ENCODE measurements at places on chromosomes 16 and 17.

DNA sequence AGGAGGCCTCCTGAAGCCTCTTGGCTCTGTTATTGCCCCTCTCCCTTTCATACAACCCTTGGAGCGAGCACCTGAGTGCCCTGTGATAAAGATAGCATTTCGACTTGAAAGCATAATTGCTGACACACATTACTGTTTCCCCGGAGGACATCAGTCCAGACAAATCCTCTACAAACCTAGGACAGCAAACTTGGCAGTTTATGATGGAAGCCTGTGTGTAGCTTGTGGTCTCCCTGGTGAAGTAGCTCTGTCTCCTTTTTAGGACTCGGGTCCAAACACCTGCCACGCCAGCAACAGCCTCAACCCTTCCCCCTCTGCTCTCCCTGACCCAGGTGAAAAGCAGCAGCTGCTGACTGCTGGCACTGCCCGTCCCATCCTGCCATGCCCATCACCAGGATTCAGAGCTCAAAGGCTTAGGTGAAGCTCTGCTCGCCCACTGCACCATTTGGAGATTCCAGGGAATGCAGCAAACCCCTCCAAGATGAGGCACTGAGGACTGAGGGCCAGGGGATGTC, 55.9 kb downstream of the IRX6 start:
- H3K4me1 ChIP-seq: no peaks in the 10 kb centered on the region
- no peak overlapping the region for H3K27ac ChIP-seq
- no peak overlapping the region for H3K4me3 ChIP-seq
- H3K36me3 ChIP-seq: no peaks in the 10 kb centered on the region
- peaks cover 29% of the 10 kb centered on the region for H3K27me3 ChIP-seq

- no peaks in the 10 kb centered on the region for H3K4me1 ChIP-seq
- H3K27me3 ChIP-seq: no peaks in the 10 kb centered on the region
- no peak overlapping the region for H3K27ac ChIP-seq
- H3K36me3 ChIP-seq: no peaks in the 10 kb centered on the region
- no peak overlapping the region for H3K4me3 ChIP-seq
These were observed 187.9 kb downstream of the CNTNAP4 start for GRCh38 chr16:76464955-76465620.

DNA sequence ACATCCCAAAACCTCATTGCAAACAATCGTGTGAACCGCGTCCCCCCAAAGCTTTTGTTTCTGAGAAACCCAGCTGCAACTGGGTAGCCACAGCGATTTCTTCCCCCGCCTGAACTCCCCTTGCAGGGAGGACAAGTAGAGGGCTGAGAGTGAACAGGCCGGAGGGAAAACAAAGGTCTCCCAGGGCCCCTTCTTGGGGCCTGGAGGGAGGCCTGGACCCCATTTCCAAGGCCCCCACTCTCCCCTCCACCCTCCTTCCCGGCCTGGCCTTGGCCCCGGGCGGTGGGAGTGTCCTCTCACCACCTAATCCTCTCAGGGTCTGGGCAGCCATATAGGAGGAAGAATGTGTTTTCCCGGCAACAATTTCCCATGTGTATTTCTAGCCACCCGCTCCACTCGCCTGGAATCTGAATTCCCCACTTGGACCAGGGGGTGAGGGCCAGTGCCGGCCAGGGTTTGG, 2.6 kb downstream of the GLIS2 start:
- no peak for DNase-seq
- H3K4me1 ChIP-seq: peaks cover 18% of the 10 kb centered on the region
- no peak overlapping the region for H3K4me3 ChIP-seq
- no peak overlapping the region for H3K27ac ChIP-seq
- peaks cover 17% of the 10 kb centered on the region for H3K27me3 ChIP-seq
- no peaks in the 10 kb centered on the region for H3K36me3 ChIP-seq

DNA sequence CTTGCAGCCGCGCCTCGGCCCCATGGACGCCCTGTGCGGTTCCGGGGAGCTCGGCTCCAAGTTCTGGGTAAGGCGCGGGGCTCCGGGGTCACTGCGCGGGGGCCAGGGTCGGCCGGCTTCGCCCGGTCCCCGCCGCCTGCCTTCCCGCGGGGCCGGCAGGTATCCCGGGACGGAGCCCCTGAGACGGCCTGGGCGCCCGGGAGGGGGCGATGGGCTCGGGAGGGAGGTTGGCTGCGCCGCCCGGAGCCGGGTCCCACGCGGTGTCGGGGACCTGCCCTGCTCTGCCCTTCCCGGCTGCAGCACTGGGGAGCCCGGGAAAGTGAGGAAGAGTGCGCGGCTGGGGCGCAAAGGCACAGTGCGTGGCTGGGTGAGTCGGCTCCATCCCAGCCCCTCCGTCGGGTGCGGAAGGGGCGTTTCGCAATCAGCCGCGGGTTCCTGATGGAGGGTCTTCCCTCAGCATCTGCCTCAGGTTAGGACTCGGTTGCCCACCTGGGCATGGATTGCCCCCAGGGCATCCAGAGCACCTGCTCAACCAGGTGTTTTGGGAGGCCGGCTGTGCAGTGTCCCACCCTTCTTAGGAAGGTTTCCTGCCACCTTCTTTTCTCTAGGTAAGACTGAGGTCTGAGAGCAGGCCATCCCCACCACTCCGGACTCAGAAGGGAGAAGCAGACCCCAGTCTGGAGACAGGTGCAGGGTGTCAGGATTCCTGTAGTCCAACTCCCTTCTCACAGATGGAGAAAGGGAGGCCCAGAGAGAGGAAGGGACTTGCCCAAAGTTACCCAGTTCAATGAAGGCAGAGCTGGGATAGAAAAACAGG, 442 bp downstream of the ABCC3 start:
- H3K27ac ChIP-seq: no peak overlapping the region
- H3K4me3 ChIP-seq: no peak overlapping the region
- H3K36me3 ChIP-seq: no peaks in the 10 kb centered on the region
- DNase-seq: no peak
- no peaks in the 10 kb centered on the region for H3K4me1 ChIP-seq

GRCh38 chr17:21689604-21690003, 2.7 kb upstream of the KCNJ18 start:
- no peak overlapping the region for H3K27ac ChIP-seq
- no peaks in the 10 kb centered on the region for H3K4me1 ChIP-seq
- no peaks in the 10 kb centered on the region for H3K27me3 ChIP-seq
- H3K36me3 ChIP-seq: no peaks in the 10 kb centered on the region
- no peak overlapping the region for H3K4me3 ChIP-seq
- no peak for DNase-seq

DNA sequence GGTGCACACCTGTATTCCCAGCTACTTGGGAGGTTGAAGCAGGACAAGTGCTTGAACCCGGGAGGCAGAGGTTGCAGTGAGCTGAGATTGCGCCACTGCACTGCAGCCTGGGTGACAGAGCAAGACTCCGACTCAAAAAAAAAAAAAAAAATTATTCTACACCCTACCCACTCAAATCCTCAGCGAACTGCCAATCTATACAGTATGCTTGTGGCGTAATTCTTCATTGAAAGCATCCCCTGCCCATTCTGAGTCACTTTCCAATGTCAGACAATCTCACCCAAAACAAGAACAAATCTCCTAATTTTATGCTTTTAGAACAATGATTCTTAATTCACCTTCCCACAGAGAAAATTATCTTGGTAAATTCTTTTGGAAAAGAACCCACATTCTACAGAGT, 12.0 kb downstream of the AMFR start:
- H3K4me1 ChIP-seq: peaks cover 19% of the 10 kb centered on the region
- no peaks in the 10 kb centered on the region for H3K27me3 ChIP-seq
- no peak overlapping the region for H3K27ac ChIP-seq
- H3K36me3 ChIP-seq: peaks cover 65% of the 10 kb centered on the region
- DNase-seq: no peak
- no peak overlapping the region for H3K4me3 ChIP-seq

GRCh38 chr16:58454856-58455255, 45.1 kb upstream of the NDRG4 start:
- peaks cover 12% of the 10 kb centered on the region for H3K27me3 ChIP-seq
- no peaks in the 10 kb centered on the region for H3K36me3 ChIP-seq
- DNase-seq: no peak
- no peak overlapping the region for H3K4me3 ChIP-seq
- no peak overlapping the region for H3K27ac ChIP-seq

GRCh38 chr16:46709469-46710005, 20.1 kb downstream of the ORC6 start:
- DNase-seq: no peak
- no peaks in the 10 kb centered on the region for H3K36me3 ChIP-seq
- H3K4me1 ChIP-seq: no peaks in the 10 kb centered on the region

DNA sequence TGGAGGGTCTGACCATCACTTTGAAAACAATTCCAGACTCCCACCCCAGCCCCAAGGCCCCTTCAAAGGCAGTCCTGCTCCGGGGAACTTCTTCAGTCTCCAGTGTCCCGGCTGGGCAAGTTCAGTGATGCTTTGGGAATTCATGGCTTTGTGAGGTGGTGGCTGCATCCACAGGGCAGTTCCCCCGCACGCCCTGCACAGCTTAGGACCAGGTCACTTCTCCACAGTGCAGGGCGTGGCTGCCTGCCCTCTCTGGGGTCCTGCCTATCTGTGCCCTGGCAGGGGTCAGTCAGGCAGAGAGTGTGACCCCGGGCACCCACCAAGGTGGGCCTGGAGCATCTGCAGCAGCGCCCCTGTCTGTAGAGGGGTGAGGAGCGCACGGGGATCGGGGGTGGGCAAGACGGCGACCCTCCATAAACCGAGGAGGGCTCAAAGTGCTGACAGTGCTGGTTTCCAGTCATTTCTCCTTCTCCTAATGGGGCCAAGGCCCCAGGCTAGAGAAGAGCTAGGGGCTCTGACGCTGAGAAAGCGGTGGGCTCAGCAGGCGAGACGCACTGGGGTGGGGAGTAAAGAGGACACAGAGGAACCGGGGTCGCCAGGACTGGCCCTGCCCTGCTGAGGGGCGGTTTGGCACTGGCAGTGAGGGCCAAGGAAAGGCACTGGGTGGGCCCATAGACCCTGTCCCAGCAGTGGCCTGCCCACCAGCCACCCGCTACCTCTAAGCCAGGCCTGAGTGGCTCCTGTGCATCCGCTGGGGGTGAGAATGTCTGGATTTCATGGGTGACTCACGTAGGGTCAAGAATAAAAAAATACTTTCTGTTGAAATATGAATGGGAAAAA, 4.2 kb upstream of the ARHGAP27 start:
- H3K36me3 ChIP-seq: peaks cover 37% of the 10 kb centered on the region
- H3K4me3 ChIP-seq: no peak overlapping the region
- no peak overlapping the region for H3K27ac ChIP-seq

GRCh38 chr16:29644338-29644857, 18.6 kb upstream of the SPN start:
- H3K36me3 ChIP-seq: no peaks in the 10 kb centered on the region
- no peak overlapping the region for H3K4me3 ChIP-seq
- H3K4me1 ChIP-seq: peaks cover 33% of the 10 kb centered on the region

GRCh38 chr17:34895383-34895782, 65.9 kb downstream of the CCT6B start:
- H3K27me3 ChIP-seq: peaks cover 60% of the 10 kb centered on the region
- H3K4me1 ChIP-seq: no peaks in the 10 kb centered on the region
- H3K36me3 ChIP-seq: no peaks in the 10 kb centered on the region
- H3K4me3 ChIP-seq: no peak overlapping the region
- H3K27ac ChIP-seq: no peak overlapping the region

Data from activated T-cell treated with anti-CD3 and anti-CD28 coated beads, Interleukin-2, amount 50 U/mL, for 24 hours (primary cell).